Activated naive CD8-positive, alpha-beta T cell treated with anti-CD3 and anti-CD28 coated beads, Interleukin-2, amount 10 ng/mL, durations not matched to agents 7 days and 5 days (primary cell): ENCODE measurements at places on chromosomes 2 and 18.

- DNase-seq: no peak
These were observed 289.4 kb downstream of the ZEB2 start for GRCh38 chr2:144230448-144231085.

DNA sequence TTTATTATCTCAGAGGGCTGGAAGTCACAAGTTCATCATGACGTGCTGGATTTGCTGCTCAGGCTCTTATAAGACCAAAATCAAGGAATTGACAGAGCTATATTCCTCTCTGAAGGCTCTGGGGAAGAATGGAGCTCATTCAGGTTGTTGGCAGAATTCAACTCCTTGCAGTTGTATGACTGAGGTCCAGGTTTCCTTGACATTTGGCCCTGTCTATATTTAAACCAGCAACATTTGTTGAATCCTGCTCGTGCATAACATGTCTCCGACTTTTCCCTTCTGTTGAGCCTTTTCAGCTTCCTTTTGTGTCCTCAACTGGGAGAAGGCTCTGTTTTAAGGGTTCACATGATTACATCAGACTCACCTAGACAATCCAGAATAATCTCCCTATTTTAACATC lies 203.4 kb downstream of the PDE11A start:
- DNase-seq: no peak

GRCh38 chr2:54556621-54557121 lies 100.5 kb downstream of the SPTBN1 start:
- DNase-seq: no peak

GRCh38 chr2:241942416-241943208 lies 73.1 kb downstream of the RTP5 start:
- DNase-seq: no peak

DNA sequence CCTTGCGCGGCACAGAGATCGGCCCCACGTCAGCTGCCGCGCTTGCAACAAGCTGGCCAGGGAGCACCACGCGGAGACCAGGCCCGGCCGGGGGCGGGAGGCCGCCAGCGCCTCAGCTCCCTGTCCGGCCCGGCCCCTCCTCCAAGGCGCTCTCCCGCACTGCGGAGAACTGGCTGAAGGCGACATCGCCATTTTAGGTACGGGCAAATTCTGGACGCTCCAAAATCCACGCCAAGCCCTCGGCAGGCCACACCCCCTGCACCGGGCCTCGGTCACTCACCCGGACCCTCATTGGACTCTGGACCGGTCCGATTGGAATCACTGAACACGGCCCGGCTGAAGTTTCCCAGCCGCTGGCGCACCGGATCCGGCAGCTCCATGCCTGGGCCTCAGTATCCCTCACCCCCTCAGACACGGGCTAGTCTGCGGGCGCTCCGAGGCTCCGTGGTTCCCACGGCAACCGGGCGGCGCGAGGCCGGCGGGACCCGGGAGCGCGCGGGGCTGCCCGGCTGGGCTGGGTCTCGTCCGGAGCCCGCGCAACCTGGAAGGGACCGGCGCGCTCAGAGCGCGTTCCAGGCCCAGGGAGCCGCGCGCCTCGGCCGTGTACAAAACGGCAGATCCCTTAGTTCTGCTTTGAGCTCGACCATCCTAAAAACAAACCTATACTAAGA lies at the start of gene TMEM17:
Gene TMEM17, minus strand, starts transcription at position 446 of the 671 bp plus-strand sequence. Its CDS starts 66 bp downstream, at position 380.
- peak; percentile 52 for DNase-seq

- no peak for DNase-seq
These were observed 104.7 kb downstream of the GPR39 start for GRCh38 chr2:132521341-132521740.

DNA sequence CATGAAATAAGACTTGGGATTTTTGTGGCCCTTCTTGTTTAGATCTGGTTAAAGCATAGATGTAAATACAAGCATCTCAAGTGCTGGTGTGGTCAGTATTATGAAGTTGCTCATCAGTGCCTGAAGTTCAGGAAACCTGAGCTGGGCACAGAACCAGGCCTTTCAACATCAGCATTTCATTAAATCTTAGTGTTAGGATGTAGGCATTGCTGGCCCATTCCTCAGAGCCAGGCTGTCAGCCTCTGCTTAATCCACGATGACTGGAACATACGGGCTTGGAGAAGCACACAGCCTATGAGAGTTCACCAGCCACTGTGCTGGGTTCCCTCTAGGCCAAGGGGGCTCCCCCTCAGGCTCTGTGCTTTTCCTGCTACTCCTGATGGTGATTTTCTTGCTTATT lies 270.2 kb downstream of the EN1 start:
- no peak for DNase-seq

DNA sequence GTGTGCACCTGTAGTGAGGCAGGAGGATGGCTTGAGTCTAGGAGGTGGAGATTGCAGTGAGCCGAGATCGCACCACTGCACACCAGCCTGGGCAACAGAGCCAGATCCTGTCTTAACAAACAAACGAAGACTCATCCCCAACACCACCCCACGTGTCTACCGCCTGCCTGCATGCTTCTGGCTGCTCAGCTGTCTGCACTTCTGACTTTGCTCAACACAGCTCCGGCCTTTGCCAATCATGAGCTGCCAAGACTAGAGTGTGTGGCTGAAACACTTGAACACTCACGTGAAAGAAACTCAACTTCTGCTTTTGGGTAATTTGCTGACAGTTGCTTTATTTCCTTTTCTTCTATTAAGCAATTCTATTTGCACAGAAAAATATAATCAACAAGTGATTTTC lies 32.1 kb upstream of the SP3 start:
- no peak for DNase-seq

DNA sequence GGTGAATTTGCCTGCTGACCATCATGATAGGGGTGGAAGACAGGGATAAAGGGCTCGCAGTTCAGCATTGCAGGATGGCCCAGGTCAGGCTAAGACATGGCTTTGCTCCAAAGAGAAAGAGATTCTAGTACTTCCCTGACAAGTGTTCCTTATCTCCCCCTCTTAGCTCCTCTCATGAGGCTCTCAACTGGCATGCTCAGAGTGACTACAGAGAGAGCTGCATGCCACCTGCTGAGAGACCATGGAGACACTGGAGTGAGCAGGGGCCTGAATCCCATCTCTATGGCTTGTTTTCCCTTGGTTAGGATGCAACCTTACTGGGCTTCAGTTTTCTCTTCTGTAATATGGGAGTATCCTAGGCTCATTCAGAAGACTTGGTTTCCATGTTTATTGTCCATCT lies 94.3 kb downstream of the ARHGAP15 start:
- DNase-seq: no peak

DNA sequence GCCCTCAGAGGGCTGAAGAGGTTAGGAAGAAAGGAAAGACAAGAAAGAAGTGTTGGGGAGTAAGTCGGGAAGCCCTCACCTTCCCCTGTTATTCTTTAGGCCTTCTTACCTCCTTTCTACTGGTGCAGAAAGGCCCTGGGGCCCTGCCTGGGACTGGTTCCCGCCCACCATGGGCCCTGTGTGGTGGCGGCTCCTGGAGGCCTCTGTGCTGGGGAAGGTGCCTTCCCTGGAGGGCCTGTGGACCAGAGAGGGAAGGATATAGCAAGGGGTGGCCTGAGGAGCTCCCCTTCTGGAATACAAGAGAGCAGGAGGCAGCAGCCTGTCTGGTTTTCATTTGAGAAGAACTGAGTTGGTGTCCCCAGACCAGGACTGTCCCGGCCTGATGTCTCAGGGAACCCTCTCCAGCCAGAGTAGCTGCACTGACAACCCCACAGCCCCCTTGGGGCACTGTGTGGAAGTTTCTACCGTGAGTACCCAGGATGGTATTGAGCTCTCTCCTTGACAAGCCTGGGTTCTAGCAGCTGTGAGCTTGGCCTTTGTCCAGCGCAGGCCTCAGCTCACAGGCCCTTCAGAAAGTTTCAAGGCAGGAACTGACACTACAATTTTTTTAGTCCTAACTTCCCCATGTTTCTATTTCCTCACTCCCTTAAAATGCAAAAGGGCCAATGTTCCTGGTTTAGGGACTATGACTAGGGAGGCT lies 47.1 kb downstream of the EFR3B start:
- no peak for DNase-seq

DNA sequence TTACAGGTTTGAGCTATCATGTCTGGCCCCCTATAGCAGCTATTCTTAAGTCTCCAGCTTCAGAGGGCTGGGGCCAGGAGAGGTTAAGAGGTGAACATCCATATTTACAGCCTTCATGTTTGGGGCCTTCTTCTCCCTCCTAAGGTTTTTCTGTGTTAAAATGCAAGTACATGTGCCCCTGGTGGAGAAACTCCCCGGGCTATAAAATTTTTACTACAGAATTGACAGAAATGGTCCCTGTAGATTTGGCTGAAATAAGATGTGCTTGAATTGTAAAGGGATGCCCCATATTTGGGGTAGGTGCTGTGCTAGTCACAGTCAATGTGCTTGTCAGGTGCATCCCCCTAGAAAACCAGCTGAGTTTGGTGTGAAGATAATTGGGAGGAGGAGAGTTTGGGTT lies 263.3 kb upstream of the CXCR4 start:
- no peak for DNase-seq

- DNase-seq: peak; percentile 55
These were observed 2.0 kb upstream of the CHRND start for GRCh38 chr2:232523682-232524597.

GRCh38 chr2:121284463-121285449 lies at the start of gene TFCP2L1:
Gene TFCP2L1, minus strand, starts transcription at chr2:121285202. Its CDS starts 93 bp downstream, at chr2:121285109.
- peak; percentile 70 for DNase-seq

GRCh38 chr2:158970241-158970751 lies 1.9 kb downstream of the TANC1 start:
- DNase-seq: no peak

GRCh38 chr2:216633616-216634369 lies 573 bp downstream of the IGFBP2 start:
- DNase-seq: peak; percentile 55

DNA sequence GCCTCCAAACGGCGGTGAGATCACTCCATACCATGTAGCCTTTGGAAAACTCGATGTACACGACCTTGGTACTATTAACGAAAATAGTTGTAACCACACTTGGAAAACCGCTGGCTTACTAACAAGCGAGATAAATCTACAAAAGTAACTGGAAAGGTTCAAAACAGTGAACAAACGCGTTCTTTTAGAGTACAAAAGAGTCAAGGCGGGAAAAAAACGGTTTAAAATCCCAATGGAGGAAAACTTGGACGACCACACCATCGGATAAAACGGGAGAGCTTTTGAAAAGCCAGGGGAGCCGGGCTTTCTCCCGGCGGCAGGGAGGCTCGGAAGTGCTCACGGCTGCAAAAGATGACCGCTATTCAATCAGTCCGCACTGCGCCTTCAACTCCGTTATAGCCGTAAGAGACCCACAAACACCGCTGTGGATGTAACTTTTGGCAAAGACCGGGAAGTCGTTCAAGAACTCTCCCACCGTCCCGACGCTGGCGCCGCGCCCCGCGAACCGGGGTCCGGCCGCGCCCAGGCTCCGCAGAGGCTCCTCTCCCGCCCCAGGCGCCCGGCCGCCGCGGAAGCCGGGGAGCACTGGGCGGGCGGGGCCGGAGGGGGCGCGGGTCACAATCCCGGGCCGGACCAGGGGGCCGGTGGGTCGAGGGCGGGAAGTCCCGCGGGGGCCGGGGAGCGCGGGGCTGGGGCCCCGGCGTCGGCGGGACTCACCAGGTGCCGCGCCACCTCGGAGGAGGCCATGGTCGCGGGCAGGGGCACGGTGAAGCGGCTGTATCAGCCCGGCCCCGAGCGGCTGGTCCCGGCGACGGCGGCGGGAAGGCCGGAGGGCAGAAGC lies 465 bp downstream of the SEPTIN10 start:
- no peak for DNase-seq

DNA sequence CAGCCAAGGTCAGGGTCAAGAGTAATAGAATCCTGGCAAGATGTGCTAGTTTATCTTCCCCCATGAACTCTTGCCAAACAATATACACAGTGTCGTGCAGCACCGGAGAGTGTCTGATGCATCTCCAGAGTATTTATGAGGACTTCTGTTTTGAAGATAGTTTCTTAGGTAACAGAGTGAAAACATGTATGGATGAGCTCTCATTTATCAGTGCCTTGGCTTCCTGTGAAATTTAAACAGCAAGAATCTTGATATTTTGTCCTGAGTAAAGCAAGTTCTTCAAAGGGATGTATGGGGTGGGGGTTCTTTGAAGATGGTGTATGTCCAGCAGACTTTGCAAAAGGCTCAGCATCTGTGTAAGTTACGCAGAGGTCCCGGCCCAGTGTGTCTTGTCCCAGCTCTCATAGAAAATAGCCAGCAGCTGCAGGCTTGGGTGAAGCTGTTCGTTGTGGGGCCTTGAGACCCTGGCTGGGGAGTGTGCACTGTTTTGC lies 361.0 kb upstream of the NT5C1B start:
- DNase-seq: no peak

DNA sequence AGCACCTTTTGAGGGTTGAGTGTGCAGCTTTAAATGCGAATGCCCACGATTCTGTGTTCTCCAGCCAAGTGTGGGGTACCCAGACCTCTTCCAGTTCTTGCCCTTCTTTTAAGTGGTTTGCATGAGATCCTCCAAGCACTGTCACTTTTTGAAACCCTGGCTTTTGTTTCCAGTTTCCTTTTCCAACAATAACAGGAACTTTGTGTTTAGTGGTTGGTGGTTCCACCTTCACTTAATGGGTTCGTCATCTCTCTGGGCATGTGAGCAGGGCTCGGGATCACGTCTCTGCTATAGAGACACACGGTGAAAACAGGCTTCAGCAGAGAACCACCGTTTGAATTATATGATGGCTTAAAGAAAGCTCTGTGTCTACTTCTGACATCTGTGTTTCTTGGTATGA lies 197.6 kb downstream of the LDLRAD4 start:
- DNase-seq: no peak

DNA sequence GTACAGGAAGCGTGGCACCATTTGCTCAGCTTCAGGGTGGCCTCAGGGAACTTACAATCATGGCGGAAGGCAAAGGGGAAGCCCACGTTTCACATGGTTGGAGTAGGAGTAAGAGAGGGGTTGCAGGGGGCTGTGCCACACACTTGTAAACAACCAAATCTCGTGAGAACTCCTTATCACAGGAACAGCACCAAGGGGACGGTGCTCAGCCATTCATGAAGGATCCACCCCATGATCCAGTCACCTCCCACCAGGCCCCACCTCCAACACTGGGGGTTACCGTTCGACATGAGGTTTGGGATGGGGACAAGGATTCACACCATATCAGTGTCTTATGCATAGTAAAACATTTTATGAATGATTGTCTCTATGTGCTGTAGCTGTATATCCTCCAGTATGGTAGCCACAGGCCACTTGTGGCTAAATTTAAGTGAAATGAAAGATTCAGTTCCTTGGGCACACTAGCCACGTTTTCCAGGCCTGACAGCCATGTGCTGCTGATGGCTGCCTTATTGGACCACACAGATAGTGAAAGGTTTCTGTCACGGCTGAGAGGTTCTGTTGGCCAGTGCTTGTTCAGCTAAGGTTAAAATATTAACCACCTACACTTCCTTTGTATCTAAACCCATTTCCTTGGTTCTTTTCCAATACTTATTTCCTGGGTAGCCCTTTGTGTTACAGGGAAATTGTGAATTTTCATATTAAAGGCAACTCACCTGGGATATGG lies 77.3 kb downstream of the AGAP1 start:
- DNase-seq: no peak

DNA sequence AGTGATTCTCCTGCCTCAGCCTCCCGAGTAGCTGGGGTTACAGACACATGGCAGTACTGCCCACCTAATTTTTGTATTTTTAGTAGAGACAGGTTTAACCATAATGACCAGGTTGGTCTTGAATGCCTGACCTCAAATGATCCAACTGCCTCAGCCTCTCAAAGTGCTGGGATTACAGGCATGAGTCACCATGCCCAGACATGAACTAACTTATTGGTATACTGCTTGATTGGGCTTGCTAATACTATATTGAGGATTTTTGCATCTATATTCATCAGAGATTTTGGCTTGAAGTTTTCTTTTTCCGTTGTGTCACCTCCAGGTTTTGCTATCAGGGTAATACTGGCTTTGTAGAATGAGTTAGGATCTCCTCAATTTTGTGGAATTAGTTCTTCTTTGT lies 706.1 kb upstream of the HS6ST1 start:
- no peak for DNase-seq

- no peak for DNase-seq
These were observed 106.8 kb downstream of the CYP26B1 start for GRCh38 chr2:72040629-72041571.
